ENCODE measurements at places on chromosomes 4 and X.

GRCh38 chr4:67460574-67460973 is 84.7 kb downstream of the CENPC start:
- DNase-seq: no peak

DNA sequence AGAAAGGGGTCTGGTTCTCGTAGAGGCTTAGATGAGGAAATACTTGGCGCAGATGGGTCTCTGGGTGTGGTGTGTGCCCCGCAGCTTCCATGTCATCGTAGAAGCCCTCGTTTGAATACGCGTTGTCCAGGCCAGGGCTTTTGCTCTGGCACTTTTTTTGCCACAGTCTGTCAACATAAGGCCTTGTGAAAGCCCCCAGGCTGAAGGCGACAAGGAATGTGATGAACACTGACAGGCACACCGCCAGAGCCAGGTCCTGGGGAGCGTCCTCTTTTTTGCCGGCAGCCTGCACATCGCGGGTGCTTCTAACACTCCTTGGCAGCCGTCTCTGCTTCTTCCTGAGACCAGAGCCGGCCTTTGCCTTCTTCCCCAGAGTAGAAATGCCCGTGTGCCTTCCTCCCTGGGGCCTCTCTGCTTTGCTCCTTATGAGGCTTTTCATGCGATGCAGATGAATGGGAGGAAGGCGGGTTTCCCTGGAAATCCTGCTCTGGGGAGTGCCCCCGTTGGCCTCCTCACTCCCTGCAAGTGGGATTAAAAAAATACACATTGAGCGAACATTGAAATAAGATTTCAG is 24.4 kb downstream of the LRRC66 start:
- DNase-seq: no peak

DNA sequence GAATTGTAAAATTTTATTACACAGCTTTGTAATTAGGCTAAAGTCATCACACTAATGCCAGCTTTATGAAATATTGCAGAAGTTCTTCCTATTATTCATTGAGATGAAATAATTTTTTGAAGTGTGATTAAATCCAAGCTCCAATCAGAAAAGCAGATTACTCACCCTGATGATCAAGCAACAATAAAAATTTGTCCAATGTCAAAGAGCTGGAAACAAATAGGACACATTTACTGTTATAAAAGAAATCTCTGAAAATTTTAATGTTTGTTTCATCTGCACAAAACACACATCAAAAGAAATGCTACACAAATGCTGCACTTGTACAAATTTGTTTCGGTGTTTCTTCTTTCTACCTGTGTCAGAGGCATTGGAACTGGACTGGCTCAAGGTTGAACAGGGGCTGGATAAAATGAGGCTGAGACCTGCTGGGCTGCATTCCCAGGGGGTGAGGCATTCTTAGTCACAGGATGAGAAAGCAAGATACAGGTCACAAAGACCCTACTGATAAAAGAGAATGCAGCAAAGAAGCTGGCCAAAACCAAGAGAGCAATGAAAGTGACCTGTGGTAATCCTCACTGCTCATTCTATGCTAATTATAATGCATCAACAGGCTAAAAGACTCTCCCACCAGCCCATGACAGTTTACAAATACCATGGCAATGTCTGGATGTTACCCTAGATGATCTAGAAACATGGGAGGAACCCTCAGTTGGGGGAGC is 78.3 kb downstream of the GASK1B start:
- DNase-seq: peak; percentile 8

- DNase-seq: no peak
These were observed 79.1 kb upstream of the INPP4B start for GRCh38 chr4:142925161-142925560.

DNA sequence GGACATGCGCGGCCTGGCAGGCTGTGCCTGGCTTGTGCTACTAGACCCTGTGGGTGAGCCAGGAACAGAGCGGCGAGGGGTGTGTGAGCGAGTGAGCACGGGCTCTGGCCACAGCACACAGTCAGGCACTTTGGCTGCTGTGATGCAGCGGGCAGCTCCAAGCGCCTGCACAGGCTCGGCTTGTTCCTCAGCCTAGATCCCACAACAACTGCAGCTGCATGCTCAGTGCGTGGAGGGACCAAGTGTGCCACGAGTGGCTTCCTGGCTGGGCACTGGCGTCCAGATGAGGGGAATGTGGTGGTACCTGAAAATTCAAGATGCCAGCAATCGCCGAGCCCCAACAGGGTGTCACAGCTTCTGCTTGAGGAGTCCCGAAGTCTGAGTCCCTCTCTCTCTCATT is 1056.6 kb downstream of the RAPGEF2 start:
- DNase-seq: no peak

DNA sequence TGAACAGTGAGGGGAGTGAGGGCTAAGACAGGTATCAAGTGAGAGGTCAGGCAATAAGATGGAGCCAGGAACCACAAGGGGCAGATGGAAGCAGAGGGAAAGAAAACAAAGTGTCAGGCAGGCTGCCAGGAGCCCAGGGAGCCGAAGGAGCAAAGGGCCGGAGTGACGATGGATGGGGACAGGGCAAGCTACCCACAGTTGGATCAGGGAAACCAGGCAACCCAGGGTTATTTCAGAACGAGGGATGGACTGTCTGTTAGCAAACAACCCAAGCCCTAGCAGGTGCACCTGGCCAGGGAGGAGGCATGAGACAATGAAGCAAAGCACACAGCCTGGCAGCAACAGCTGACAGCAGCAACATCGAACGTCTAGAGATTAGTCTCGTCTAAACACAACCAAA is 39.2 kb downstream of the SEL1L3 start:
- DNase-seq: no peak
